ENCODE measurements at places on chromosomes 4 and X. TPM values are rescaled to one million over a fixed set of nuclear protein-coding genes. Genes with fewer than 3 reads are reported as not detected.
A peak's percentile ranks its signal among the peaks of the same experiment; 100 is the strongest.

GRCh38 chr4:148922497-148922896 is 480.3 kb upstream of the NR3C2 start:
- no peaks in the 10 kb centered on the region for H3K27me3 ChIP-seq
- H3K4me3 ChIP-seq, result no peak overlapping the region
- H3K4me1 ChIP-seq, result no peaks in the 10 kb centered on the region
- H3K27ac ChIP-seq, result no peak overlapping the region

DNA sequence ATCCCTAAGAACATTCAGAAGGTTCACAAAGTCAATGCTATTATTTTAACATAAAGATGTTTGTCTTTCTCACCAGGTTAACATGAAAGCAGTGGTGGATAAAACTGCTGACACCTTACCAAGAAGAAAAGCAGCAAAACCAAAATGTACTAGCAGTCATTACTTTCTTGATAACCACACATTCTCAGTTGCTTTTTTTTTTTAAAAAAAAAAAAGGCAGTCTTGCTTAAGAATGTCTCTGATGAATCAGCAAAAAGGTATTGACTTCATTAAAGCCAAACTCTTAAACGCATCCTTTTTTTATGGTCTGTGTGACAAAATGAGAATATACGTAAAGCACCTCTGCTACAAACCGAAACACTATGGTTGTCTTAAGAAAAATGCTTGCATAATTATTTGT is 31.9 kb downstream of the CDKL2 start:
- H3K4me1 ChIP-seq, result no peaks in the 10 kb centered on the region

DNA sequence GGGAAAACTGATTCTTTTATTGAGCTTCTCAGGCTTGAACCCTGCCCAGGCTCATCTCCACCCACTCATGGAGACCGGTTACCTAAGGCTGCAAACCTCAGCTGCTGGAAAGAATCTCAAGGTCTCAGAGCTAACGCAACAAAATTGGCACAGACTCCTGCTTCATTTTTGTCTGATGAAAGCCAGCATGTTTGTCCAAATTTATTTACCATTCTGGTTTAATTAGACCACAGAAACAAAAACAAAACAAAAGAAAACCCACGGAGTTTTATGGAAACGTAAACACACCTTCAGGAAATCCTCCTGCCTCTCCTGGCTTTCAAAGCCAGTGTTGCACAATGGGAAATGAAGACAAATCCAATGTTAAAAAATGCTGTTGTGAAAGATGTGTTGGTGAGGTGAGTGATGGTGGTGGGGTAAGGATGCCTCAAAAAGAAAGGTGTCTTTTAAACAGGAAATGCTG is 56.4 kb upstream of the PDLIM3 start:
- no peaks in the 10 kb centered on the region for H3K36me3 ChIP-seq
- H3K4me1 ChIP-seq, result peaks cover 12% of the 10 kb centered on the region
- H3K27ac ChIP-seq, result no peak overlapping the region
- DNase-seq, result no peak

- DNase-seq, result no peak
- no peak overlapping the region for H3K27ac ChIP-seq
- no peaks in the 10 kb centered on the region for H3K4me1 ChIP-seq
Observed at GRCh38 chr4:1368421-1369090, 21.5 kb downstream of the UVSSA start.

DNA sequence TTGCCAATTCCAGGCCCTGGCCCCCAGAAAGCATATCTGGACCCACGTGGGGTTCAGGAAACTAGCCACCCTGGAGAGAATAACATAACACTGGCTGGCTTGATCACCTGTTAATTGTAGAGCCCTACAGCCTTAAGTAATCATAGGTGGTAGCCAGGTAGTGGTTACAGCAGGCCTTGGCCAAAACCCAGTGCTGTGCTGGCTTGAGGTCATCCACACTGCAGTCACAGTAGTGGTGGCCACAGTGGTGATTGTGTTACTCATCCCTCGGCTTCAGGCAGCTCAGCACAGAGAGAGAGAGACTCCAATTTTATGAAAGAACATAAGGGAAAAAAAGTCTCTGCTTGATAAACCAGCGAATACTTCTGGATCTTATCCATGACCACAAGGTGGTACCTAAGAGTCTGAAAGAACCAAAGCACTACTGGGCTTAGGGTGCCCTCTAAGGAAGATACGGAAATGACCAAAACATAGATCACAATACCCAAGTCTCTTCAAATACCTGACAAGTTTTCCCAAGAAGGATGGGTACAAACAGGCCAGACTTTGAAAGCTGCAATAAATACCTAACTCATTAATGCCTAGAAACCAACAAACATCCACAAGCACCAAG is 46.6 kb upstream of the CDX4 start:
- H3K4me1 ChIP-seq, result no peaks in the 10 kb centered on the region
- no peak overlapping the region for H3K4me3 ChIP-seq
- no peak for DNase-seq
- no peaks in the 10 kb centered on the region for H3K27me3 ChIP-seq

GRCh38 chrX:10656214-10656613 is 35.8 kb upstream of the MID1 start:
- H3K27ac ChIP-seq, result no peak overlapping the region
- no peak overlapping the region for H3K4me3 ChIP-seq
- H3K27me3 ChIP-seq, result no peaks in the 10 kb centered on the region
- H3K36me3 ChIP-seq, result no peaks in the 10 kb centered on the region

DNA sequence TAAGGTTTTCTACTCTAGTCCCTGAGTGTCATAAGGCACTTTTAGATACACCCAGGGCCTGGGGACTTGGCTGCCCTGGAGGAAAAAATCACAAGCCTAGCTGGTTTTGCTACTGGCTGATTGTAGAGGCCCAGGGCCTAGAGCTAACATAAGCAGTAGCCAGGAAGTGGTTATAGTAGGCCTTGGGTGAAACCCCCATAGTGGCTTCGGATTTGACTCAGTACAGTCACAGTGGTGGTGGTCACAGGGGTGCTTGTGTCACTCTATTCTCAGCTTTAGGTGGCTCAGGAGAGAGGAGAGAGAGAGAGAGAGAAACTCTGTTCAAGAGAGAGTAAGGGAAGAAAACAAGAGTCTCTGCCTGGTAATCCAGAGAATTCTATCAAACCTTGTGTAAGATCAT is 194.5 kb upstream of the EDA2R start:
- no peaks in the 10 kb centered on the region for H3K4me1 ChIP-seq
- no peaks in the 10 kb centered on the region for H3K27me3 ChIP-seq
- DNase-seq, result peak; percentile 1
- H3K36me3 ChIP-seq, result no peaks in the 10 kb centered on the region
- no peak overlapping the region for H3K27ac ChIP-seq
- H3K4me3 ChIP-seq, result no peak overlapping the region

DNA sequence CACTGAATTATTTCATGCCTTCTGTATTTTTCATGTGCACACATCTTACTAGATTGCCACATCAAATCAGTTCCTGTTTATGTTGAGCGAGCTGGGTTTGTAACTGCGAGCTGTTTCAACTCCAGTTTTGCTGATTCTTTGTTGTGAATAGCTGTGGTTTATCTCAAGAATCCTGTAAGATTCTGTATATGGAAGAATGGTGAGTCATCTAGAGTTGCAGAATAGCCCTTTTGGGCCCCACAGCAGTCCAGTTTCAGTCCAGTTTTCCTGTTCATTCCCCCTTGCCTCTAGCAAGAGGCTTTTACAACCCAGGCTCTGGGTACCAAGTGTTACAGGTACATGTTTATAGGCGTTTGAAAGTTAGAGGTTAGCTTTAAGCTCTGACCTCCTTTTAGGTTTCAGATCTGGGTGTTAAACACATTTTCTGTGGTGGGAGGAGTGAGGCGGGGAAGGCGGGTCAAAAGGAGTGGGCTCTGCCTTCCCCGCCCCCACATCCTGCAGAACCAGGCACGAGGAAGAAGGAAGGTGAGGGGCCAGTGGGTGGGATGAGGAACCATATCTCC is 32.7 kb downstream of the TBC1D14 start:
- peak overlapping the region; percentile 48 for H3K27ac ChIP-seq
- H3K36me3 ChIP-seq, result peaks cover 3% of the 10 kb centered on the region
- H3K4me3 ChIP-seq, result peak overlapping the region; percentile 30
- peak; percentile 66 for DNase-seq

DNA sequence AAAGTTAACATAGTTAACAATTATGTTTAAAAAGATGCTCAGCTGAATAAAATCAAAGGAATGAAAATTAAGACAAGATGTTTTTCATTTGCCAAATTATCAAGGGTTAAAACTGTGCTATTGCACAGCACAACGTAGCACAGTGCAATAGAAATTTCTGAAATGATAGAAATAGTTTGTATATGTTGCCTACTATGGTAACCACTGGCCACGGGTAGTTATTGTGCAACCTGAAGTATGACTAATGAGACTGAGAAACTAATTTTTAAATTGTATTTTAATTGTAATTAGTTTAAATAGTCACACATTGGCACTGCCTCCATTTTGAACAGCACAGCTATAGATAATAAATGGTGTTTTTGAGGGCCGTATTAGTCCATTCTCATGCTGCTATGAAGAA is 343.1 kb upstream of the FAM241A start:
- no peak for DNase-seq
- H3K4me3 ChIP-seq, result no peak overlapping the region
- no peaks in the 10 kb centered on the region for H3K4me1 ChIP-seq
- no peak overlapping the region for H3K27ac ChIP-seq
- H3K36me3 ChIP-seq, result no peaks in the 10 kb centered on the region

- DNase-seq, result no peak
- H3K36me3 ChIP-seq, result no peaks in the 10 kb centered on the region
- H3K4me1 ChIP-seq, result no peaks in the 10 kb centered on the region
- H3K27me3 ChIP-seq, result no peaks in the 10 kb centered on the region
- H3K27ac ChIP-seq, result no peak overlapping the region
Observed at GRCh38 chr4:154124539-154125255, 335.8 kb upstream of the SFRP2 start.

GRCh38 chrX:23559975-23560374 is 107.3 kb upstream of the PRDX4 start:
- no peaks in the 10 kb centered on the region for H3K36me3 ChIP-seq
- no peak for DNase-seq
- H3K27me3 ChIP-seq, result no peaks in the 10 kb centered on the region
- H3K4me1 ChIP-seq, result no peaks in the 10 kb centered on the region
- no peak overlapping the region for H3K4me3 ChIP-seq
- H3K27ac ChIP-seq, result no peak overlapping the region

- no peaks in the 10 kb centered on the region for H3K4me1 ChIP-seq
- DNase-seq, result no peak
- no peak overlapping the region for H3K27ac ChIP-seq
- H3K36me3 ChIP-seq, result peaks cover 4% of the 10 kb centered on the region
Observed at GRCh38 chr4:86630629-86631028, 36.5 kb downstream of the PTPN13 start.

DNA sequence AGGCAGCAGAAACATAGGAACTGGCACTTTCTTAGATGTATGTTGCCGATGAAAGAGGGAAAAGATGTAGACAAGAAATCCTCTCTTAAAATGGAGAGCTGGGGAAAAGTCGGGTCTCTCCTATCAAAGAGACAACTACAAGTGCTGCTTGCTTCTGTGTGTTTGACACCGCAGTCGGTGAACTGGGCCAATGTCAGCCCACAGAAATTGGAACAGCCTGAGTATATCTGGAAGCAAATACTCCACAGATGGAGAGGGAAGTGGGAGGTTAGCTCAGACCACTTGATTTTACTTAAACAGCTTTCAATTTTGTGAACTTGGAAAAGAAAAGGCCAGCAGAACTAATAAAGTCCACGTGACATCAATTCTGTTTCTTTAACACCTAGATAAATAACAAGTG is 230.9 kb upstream of the FAT1 start:
- no peaks in the 10 kb centered on the region for H3K27me3 ChIP-seq
- no peaks in the 10 kb centered on the region for H3K36me3 ChIP-seq
- no peak overlapping the region for H3K4me3 ChIP-seq
- no peaks in the 10 kb centered on the region for H3K4me1 ChIP-seq

- no peak for DNase-seq
- no peak overlapping the region for H3K4me3 ChIP-seq
- peaks cover 14% of the 10 kb centered on the region for H3K4me1 ChIP-seq
- no peaks in the 10 kb centered on the region for H3K36me3 ChIP-seq
- H3K27me3 ChIP-seq, result no peaks in the 10 kb centered on the region
- peak overlapping the region; percentile 67 for H3K27ac ChIP-seq
Observed at GRCh38 chrX:136666088-136666487, 18.1 kb downstream of the CD40LG start.

GAGE12J gene
- total RNA-seq, result not detected

HSD17B13 gene
- not detected for total RNA-seq

MTTP gene
- total RNA-seq, result 0.21 TPM

EVC2 gene
- 10.4 TPM for total RNA-seq

FAM184B gene
- total RNA-seq, result not detected

MAGEA2B gene
- total RNA-seq, result not detected

TIGD4 gene
- total RNA-seq, result 0.45 TPM

PDGFRA gene
- 0.40 TPM for total RNA-seq

KLHL2 gene
- total RNA-seq, result 18.9 TPM

Measured in GM12878 (cell line).